ENCODE measurements at places on chromosomes 5 and 9.

DNA sequence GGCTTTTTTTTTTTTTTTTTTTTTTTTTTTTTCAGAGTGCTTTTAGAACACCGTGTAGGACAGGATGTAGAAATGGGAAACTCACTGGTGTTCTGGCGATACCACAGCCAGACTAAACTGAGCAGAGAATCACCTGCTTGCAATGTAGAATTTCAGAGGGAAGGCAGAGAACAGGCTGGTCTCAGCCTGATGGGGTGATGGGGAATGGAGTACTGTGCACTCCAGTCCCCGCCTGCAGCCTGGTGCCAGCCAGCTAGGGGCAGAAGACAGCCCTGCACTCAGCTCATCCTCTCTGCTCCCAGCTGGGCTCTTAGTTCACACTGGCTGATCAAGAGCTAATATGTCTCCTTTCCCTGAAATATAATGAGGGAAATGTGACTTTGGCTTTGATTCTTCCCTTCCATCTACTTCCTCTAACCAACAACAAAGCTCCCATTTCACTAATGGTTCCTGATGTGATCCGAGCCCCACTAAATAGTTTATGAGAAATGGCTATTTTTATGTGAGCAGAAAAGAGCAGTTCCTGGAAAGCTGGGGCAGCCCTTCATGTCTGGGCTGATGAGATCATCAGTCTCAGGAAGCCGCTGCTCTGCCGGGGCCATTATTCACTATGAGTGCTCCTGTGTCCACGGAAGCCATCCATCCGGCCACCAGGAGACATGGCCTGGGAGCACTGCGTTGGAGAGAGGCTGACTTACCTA is 209.7 kb downstream of the GADD45G start:
- DNase-seq: peak; percentile 16

- no peak for DNase-seq
Observed at GRCh38 chr5:111259636-111260035, 35.5 kb downstream of the CAMK4 start.

- DNase-seq: no peak
Observed at GRCh38 chr5:150070821-150071220, 15.5 kb downstream of the CSF1R start.

DNA sequence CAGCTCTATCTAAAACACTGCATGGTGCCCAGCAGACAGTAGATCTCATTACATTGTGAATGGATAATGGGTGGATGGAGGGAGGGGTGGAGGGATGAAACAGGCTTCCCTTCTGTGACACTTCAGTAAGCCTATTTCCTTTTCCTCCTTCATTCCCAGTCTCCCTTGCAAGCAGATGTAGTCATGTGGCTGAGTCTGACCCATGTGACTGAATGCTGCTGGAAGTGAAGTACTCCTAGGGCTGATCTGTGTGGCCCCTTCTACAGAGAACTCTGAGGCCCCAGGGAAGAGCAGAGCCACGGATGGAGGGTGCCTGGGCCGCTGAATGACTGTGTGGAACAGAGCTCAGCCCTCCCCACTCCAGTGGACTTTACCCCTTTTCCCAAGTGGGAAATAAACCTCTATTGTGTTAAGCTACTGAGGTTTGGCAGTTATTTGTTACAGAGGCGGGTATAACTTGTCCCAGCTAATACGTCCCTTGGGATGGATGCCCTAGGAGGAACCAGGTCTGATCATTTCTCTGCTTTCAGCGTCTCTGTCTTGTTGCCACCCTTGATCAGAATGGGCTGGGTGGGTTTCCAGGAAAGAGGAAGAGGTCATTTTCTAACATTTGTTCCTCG is 176.1 kb upstream of the MVB12B start:
- no peak for DNase-seq

DNA sequence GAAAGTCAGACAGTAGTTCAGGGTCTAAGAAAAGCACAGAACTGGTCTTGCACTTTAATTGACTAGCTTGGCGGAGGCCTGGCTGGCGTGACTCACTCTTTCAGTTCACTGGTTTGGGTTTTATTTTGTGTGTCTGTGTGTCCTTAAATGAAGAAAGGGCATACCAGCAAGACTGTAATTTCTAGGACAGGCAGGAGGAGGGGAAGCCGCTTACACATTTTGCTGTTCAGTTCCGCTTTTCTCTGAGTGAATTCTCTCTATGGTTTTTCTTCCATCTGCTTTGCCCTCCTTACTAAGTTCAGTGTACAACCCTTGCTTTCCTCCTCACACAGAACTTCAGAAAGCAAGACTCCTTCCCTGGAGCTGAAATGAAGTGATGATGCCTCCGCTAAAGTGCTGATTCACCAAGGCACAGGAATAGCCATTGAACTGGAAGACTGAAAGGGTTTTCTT is 150.8 kb downstream of the MEF2C start:
- DNase-seq: no peak

DNA sequence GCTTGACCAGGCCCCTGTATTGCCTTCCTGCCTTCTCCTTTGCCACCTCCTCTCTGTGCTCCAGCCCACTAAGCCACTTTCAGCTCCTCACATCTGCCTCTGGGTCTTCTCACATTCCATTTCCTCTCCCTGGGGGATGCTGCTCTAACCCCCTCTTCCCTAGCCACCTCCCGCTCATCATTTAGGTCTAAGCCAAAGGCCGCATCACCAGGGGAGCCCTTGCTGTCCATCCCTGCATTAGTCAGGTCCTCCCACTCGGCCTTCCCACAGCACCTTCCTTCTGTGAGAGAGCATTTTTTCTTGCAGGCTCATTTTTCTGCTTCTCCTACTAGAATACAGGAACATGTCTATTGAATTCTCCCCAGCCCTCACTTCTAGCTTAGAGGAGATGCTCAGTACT is 72.6 kb upstream of the GALNT10 start:
- DNase-seq: no peak

All from hippocampal formation (tissue), 2 donors.